Activated T-cell treated with anti-CD3 and anti-CD28 coated beads, Interleukin-2, amount 50 U/mL, for 4 hours (primary cell): ENCODE measurements at places on chromosomes 13 and 19. TPM values are rescaled to one million over a fixed set of nuclear protein-coding genes. Genes with fewer than 3 reads are reported as not detected.

ZNF382 gene
- 9.7 TPM for total RNA-seq

DNA sequence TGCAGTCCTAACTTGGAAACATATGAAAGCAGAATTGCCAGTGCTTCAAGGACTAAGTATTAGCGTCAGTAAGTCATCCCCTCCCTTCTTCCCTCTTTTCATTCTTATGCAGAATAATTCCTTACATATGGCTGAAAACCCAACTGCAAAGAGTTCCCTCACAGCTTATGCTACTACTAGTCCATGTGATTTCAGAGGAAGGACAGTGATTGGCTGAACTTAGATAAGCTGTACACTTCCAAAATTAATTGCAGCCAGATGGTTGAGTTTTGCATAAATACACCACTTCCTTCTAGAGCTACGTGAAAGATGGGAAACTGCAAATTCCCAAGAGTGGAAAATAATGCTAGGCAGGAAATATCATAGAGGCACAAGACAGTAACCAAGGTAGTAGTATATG lies 730.4 kb downstream of the OLFM4 start:
- DNase-seq: no peak

- no peak for DNase-seq
Observed at GRCh38 chr13:44280456-44280855, 93.2 kb upstream of the SERP2 start.

GRCh38 chr13:110902370-110902769 lies 12.5 kb downstream of the ANKRD10 start:
- DNase-seq: no peak

DNA sequence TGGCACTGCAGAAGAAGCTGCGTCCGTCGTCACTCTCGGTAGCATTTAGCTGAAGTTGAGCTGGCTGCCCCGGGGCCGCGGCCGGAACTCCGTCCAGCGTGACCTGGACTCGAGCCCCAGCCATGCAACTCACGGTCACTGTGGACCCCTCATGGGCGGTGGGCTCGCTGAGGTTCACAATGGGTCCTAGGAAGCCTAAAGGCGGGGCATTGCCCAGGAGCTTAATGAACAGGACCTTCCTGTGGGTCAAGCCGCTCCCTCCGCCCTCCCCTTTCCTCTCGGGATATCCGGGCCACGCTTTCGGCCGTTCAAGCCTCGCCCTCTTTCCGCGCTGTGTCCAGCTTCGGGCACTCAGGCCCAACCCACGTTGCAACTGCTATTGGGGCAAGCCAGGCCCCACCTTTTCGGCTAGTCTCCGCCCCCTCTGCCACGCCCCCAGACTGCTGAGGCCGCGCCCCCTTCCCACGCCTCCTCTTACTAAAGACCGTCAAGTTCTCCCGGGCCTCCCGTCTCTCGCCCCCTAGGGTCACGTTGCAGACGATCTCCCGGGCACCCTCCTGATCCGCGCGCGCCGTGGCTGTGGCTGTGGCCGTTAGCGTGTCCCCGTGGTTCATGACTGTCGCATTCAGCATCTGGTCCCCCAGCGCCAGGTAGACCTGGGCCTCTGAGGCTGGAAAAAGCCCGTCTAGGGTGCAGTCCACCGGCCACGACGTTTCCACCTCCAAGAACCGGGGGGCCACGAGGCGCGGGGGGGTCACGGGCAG lies 1.4 kb upstream of the RAVER1 start:
- DNase-seq: no peak

CDC42EP5 gene
- not detected for total RNA-seq

DNA sequence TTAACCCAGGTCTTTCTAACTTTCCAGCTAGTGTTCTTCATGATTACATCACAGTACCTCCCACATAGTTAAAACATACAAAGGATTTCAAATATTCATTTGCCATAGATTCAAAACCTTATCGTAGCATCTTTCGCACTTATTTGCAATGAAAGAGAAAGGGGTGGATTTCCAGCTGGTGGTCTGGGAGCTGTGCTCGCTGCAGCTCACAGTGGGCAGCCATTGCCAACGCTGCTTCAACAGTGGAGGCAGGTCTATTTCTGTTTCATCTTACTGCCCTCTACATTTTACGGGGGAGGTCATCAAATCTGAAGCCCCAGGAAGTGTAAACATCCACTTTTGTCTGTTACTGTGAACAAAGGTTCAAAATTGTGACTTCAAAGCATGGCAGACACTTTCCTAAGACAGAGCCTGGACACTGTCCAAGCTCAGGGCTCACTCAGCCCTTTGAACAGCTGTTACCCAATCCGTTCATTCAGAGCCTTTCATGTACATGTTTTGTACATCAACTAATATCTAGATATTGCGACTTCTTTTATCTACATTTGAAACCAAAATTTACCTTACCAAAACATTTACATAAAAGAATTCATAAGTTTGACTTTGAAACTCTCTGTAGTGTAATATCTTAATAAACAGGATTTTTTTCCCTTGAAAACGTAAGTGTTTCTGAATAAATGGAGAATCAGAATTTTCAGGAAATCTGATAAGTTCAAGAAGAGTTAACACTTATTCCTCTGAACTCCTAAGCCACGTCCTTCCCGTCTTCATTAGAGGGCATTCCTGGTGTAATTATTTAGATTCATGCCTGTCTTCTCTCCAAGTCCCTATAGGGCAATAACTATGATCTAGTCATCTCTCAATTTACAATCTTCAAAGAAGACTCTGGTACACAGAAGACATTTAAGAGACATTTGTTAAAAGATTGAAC lies 25.1 kb downstream of the STARD13 start:
- DNase-seq: no peak

SYCN gene
- 0.37 TPM for total RNA-seq

GRCh38 chr19:862581-863314 lies 3.3 kb downstream of the CFD start:
- DNase-seq: peak; percentile 70

DNA sequence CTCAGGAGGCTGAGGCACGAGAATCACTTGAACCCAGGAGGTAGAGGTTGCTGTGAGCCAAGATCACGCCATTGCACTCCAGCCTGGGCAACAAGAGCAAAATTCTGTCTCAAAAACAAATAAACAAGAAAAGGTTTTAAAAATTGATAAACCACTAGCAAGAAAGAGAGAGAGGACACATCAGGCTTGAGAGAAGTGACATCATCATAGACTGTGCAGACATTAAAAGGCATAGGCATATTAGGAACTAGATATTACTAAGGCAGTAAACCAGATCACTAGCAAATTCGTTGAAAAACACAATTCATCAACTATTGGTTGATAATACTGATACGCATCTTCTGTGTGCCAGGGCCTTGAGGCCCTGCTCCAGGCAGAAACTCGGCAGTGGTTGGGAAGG lies 7.7 kb downstream of the A1BG start:
- no peak for DNase-seq

GRCh38 chr13:51553531-51553930 lies 30.7 kb upstream of the WDFY2 start:
- no peak for DNase-seq

DNA sequence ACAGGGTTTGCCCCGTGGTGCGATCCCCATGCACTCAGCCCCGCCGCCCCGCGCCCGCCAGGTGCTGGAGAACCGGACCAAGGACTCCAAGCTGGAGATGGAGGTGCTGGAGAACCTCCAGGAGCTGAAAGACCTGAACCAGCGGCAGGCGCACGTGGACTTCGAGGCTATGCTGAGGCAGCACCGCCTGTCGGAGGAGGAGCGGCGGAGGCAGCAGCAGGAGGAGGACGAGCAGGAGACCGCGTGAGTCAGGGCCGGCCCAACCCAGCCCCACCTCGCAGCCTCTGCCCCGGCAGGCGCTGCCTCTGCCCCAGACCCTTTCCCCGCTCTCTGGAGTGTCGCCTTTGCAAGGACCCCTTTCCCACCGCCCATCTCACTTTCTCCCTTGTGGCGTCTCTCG lies 11.3 kb downstream of the YJU2 start:
- DNase-seq: no peak

CGB8 gene
- total RNA-seq: not detected

DNA sequence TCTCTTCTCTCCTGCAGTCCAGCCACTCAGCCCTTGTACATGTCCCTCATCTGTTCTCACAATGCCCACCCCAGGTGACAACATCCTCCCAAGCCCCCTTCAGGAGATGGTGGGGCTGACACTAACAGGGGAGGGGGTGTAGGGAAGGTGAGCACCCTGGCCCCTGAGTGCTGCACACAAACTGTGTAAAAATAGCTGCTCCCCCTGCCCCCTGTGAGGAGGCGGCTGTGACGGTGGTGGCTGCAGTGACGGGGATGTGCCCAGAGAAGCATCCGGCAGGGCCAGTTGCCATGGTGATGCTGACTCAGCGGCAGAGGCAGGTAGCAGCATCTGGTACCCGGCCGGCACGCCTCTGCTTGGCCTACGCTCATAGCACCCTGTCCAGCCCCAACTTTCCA lies 13.0 kb upstream of the JUND start:
- peak; percentile 94 for DNase-seq

- DNase-seq: no peak
Observed at GRCh38 chr19:9645472-9645871, 24.4 kb upstream of the ZNF561 start.

DNA sequence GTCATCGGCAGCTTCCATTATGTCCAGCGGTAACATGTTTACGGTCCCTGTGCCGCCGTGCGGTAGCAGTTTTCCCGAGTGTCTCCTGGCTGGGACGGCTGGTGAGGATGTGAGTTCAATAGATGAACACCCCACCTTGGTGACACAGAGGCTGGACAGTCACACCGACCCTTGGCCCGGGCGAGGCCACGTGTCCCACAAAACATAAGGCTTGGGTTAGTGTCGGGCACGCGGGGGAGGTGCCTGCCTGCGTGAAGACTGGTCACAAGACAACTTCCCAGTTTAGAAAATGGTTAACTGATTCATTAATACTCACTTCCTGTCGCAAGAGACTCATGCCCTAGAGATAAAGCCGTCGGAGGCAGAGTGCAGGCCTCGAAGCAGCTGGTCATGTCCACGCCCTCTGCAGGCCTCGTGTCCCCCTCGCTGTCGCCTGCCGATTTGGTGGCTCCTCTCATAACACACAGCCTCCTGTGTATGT lies 17.2 kb downstream of the RASA3 start:
- DNase-seq: peak; percentile 4

FLT1 gene
- 18.8 TPM for total RNA-seq

ATP1A3 gene
- total RNA-seq: 3.7 TPM

ACP7 gene
- 0.20 TPM for total RNA-seq

DNA sequence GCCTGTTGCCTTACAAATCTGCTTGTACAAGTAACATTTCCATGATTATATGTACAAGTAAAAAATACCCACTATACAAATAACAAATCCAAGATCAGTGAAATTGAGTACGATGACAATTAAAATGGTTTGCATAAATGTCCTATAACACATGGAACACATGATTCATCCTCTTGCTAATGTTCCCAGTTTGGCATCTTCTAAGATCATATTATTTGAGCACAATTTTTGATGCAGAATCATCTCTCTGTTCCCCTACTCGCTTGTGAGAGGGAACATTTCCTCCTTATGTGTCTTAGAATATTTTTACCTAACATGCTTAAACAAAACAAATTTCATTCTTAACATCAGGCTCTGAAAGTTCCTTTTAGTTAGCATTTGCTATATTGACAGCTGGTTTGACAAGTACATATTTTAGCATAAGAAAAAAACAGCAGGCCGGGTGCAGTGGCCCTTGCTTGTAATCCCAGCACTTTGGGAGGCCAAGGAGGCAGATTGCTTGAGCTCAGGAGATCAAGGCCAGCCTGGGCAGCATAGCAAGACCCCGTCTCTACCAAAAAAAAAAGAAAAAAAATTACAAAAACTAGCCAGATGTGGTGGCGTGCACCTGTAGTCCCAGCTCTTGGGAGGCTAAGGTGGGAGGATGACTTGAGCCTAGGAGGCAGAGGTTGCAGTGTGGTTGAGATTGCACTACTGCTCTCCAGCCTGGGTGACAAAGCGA lies 14.2 kb downstream of the ZNF331 start:
- no peak for DNase-seq

CEACAM5 gene
- total RNA-seq: 0.30 TPM

WDR87 gene
- not detected for total RNA-seq

DNA sequence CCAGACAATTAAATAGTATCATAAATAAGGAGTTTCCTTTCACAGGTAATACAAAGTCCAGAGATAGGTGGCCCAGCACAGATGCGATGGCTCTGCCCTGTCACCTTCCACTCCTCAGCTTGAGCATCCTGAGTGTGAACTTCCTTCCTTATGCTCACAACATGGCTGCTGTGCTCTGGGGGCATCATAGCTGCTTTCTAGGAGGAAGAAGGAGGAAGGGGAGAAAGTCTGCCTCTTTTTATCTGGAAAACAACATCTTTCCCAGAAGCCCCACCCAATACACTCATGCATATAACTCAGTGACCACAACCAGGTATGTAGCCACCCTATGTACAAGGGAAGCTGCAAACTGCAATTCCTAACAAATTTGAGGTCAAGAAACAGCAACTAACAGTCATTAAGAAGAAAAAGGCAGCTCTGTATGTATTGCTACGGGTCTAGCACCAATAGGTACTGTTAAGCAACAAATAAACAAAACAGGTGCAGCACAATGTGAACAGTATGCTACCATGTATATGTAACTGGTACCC lies 201.2 kb upstream of the UBL3 start:
- no peak for DNase-seq

- DNase-seq: no peak
Observed at GRCh38 chr13:51122868-51123566, 11.9 kb upstream of the C13orf42 start.

DNA sequence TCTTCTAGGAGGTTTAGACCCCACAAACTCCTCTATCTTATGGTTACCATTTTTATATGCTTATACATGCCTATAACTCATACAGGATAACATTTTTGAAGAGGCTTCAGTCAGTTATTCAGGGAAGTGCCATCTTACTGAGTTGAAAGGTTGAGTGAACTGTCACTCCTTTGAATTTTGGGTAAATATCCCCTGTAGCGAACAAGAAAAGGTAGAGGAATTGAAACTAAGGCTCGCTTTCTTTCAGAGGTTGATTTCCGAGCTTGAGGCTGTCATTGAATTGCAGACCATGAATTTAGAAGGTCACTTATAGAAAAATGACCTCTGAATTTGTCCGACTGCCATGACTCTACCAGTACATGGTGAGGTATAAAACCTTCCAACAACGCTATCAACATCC lies 35.1 kb downstream of the MICU2 start:
- no peak for DNase-seq

GRCh38 chr13:66574606-66575005 lies 655.5 kb downstream of the PCDH9 start:
- DNase-seq: no peak

GRCh38 chr13:45198924-45199323 lies 1.9 kb downstream of the KCTD4 start:
- no peak for DNase-seq

ZNF763 gene
- 0.24 TPM for total RNA-seq

GRCh38 chr13:32041429-32041828 lies 9.9 kb downstream of the FRY start:
- DNase-seq: no peak

KASH5 gene
- 0.48 TPM for total RNA-seq

DNA sequence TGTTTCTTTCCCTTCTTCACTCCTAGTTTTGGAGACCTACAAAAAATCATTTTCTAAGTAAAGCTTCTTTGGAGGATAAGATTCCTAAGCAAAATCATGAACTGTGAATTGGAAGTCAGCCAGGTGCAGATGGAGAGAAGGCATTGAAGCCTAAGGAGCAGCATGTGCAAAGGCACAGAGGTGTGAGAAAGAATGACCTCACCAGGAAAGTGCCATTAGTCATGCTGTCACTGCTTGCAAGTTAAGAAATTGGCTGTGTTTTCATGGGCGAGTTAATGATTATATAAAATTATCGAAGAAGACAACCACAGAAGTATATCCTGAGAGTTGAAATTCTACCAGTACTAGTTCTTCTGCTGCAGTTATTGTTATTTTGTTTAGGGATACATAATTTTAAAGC lies 80.3 kb upstream of the KLHL1 start:
- no peak for DNase-seq

- no peak for DNase-seq
Observed at GRCh38 chr13:26855921-26856320, 95.3 kb upstream of the GPR12 start.

NCR1 gene
- 0.82 TPM for total RNA-seq

AMER2 gene
- not detected for total RNA-seq
